Right cardiac atrium (tissue), 5 donors: ENCODE measurements at places on chromosomes 2 and 18. TPM values are rescaled to one million over a fixed set of nuclear protein-coding genes. Genes with fewer than 3 reads are reported as not detected.
A peak's percentile ranks its signal among the peaks of the same experiment; 100 is the strongest.

GRCh38 chr2:159090514-159091201 is 122.2 kb downstream of the TANC1 start:
- DNase-seq = no peak

- no peak for DNase-seq
Measured at GRCh38 chr18:33467531-33467930, 27.0 kb upstream of the CCDC178 start.

DNA sequence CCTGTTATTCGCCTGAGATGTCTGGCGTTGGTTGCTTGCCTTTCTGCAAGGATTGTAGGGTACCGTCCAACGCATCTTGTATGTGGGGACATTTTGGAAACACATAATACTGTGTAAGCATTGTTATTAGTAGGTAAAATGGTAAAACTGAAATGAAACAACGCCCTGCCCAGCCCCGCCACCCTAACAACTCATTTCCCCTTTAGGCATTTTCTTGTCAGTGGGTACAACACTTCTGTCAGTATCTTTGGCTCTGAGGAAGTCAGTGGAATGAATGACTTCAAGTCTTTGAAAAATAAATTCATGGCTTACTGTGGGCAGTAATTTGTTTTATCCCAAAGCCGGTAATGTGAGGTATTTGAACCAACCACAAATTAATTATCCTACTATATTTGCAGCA is 86.0 kb downstream of the FMNL2 start:
- peak; percentile 36 for DNase-seq

DNA sequence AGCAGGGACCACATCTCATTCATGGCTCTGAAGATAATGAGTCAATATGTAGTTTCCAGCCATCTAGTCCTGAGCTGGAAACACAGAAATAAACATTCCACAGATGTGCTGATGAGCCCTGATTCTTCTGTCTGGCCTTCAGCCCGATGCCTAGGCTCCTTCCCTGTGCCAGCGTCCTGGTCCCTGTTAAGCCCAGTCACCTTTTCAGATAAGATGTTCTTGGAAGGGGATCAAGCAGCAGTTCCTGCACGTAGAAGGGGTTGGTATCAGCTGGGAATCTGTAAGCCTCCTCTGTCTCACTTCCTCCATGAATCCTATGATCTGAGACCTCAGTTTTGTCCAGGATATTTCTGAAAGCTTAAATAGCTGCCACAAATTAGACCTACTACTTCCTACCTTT is 149.3 kb downstream of the TTC32 start:
- no peak for DNase-seq

GRCh38 chr2:57549642-57550102 is 496.9 kb upstream of the VRK2 start:
- no peak for DNase-seq

DNA sequence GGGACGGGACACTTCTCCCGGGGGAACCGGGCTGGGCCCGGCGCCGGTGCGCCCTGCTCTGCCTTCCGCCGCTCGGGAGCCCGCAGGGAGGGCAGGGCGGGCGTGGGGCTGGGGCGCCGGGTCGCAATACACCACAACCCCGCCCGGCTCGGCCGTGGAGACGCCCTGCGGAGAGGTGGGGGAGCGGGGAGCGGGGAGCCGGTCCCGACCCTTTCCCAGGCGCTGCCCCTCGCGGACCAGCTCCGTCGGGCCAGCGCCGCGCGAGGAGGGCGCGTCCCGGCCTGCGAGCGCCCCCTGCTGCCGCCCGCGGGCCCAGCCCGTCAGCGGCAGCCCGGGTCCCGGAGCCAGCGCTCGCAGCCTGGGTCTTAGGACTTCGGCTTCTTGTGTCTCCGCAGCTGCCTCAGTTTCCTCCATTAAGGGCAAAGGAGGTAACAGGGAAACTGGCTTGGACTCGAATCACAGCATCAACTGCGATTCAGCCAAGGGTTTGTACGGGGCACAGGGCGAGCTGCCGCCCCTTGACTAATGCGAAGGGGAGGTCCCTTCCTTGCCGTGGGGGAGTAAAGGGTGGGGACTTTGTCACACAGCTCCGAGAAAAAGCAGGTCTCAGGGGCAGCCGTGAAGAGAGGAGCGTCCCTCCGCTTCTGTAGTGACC is 635 bp upstream of the ADRA2B start:
- DNase-seq = peak; percentile 79

GRCh38 chr2:191345788-191346187 is 100.6 kb downstream of the MYO1B start:
- no peak for DNase-seq

BOLL gene
- not detected for total RNA-seq
